Karpas-422 (cell line): ENCODE measurements at places on chromosomes 12 and 14.

DNA sequence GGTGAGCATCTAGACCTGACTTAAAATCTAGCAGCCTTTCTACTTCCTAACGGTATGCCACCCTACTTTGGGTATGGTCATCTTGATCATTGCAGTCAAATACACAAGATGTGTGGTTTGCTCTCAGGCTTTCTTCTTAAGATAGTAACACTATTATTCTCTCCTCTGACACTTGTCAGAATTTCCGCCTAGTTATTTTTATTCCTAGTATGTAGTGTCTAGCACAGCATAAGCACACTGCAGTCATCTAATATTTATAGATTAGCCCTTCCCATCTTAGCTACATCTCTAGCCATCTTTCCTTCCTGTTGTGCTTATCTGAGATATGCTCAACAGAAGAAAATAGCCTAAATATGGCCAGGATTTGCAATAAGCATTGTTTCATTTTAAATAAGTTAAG is 180.1 kb downstream of the C12orf50 start:
- no peaks in the 10 kb centered on the region for H3K27me3 ChIP-seq
- no peaks in the 10 kb centered on the region for H3K4me1 ChIP-seq
- H3K4me3 ChIP-seq = no peak overlapping the region
- H3K27ac ChIP-seq = no peak overlapping the region
- no peaks in the 10 kb centered on the region for H3K36me3 ChIP-seq

- no peaks in the 10 kb centered on the region for H3K36me3 ChIP-seq
- no peaks in the 10 kb centered on the region for H3K27me3 ChIP-seq
- H3K27ac ChIP-seq = no peak overlapping the region
These were observed 576.7 kb downstream of the SLC16A7 start for GRCh38 chr12:60172266-60173211.

DNA sequence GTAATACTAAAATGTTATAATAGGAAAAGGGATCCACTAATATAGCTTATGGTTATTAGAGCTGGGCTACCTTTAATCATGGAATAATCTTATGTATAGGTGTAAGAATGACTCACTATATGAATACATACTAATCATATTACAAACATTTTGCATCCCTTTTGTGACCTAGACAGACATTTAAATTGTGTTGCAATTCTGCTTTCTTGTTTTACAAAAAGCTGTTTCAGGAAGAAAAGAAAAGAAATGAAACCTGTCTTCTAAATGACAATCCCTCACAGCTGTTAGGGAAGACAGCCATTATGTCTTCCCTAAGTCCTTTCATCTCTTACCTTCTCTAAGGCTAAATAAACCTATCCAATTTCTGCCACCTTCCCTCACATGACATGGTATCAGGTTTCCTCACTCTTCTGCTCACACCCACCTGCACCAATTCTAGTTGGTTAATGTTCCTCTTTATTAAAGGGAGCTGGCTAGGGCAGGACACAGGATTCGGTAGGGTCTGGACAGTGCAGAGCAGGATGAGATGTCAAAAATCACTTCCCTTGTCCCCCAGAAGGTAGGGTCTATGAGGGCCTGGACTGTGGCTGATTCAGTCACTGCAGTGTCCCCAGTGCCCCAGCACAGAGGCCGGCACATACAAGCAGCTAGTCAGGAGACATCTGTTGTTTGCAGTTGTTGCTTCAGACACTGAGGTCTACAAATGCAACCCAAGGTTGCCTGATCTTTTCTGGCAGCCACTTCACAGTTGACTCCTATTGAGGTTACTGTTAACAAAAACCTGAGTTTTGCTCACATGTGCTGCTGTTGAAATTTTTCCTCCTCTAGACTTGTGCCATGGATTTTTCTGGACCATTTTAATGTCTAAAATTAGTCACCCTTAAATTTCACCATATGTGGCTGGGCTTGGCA is 3.7 kb downstream of the DHRS7 start:
- peak; percentile 59 for DNase-seq
- no peaks in the 10 kb centered on the region for H3K27me3 ChIP-seq
- H3K4me1 ChIP-seq = peaks cover 40% of the 10 kb centered on the region
- H3K4me3 ChIP-seq = no peak overlapping the region
- peak overlapping the region; percentile 57 for H3K27ac ChIP-seq

GRCh38 chr14:104665114-104665656 is 24.2 kb upstream of the INF2 start:
- DNase-seq = no peak
- no peaks in the 10 kb centered on the region; the same call in 1 of the 2 replicates for H3K36me3 ChIP-seq
- peaks cover 19% of the 10 kb centered on the region for H3K4me1 ChIP-seq
- no peak overlapping the region for H3K4me3 ChIP-seq
- H3K27ac ChIP-seq = no peak overlapping the region
- H3K27me3 ChIP-seq = no peaks in the 10 kb centered on the region; the same call in 1 of the 2 replicates

- H3K27ac ChIP-seq = no peak overlapping the region
- no peak overlapping the region for H3K4me3 ChIP-seq
- H3K4me1 ChIP-seq = no peaks in the 10 kb centered on the region
- no peaks in the 10 kb centered on the region for H3K36me3 ChIP-seq
These were observed 15.6 kb upstream of the REP15 start for GRCh38 chr12:27680619-27681018.

GRCh38 chr12:79871621-79872020 is 63.3 kb downstream of the PPP1R12A start:
- no peak overlapping the region for H3K4me3 ChIP-seq
- H3K27ac ChIP-seq = no peak overlapping the region
- peaks cover 56% of the 10 kb centered on the region for H3K36me3 ChIP-seq
- no peak for DNase-seq
- peaks cover under 1% of the 10 kb centered on the region; the same call in 1 of the 2 replicates for H3K4me1 ChIP-seq
- H3K27me3 ChIP-seq = no peaks in the 10 kb centered on the region

GRCh38 chr14:92105893-92106142 is 564 bp downstream of the ATXN3 start:
- peaks cover 55% of the 10 kb centered on the region for H3K4me1 ChIP-seq
- no peaks in the 10 kb centered on the region for H3K27me3 ChIP-seq
- H3K4me3 ChIP-seq = peak overlapping the region; percentile 77
- H3K27ac ChIP-seq = peak overlapping the region; percentile 66

- no peaks in the 10 kb centered on the region for H3K36me3 ChIP-seq
- no peaks in the 10 kb centered on the region for H3K4me1 ChIP-seq
- no peak overlapping the region for H3K27ac ChIP-seq
These were observed 334.0 kb downstream of the BTG1 start for GRCh38 chr12:91811481-91812287.

DNA sequence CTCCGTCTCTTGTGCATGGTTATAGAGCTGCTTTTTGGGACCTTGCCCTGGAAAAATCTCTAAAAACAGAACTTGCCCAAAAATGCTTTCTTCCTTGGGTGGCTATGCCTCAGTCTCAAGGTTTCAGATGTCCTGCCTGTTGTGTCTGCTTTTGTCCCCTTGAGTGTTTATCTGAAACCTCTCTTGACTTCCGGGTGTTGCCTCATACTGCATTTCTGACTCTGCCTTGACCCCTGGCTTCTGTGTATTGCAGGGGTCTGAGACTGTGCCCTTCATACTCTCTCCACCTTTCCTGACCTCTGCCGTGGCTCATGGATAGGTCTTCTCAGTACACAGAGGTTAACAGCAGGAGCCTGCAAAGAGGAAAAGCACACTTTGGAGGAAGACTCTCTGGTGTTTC is 124.8 kb upstream of the NTF3 start:
- H3K27ac ChIP-seq = no peak overlapping the region
- no peaks in the 10 kb centered on the region for H3K4me1 ChIP-seq
- no peaks in the 10 kb centered on the region for H3K36me3 ChIP-seq
- no peaks in the 10 kb centered on the region for H3K27me3 ChIP-seq

DNA sequence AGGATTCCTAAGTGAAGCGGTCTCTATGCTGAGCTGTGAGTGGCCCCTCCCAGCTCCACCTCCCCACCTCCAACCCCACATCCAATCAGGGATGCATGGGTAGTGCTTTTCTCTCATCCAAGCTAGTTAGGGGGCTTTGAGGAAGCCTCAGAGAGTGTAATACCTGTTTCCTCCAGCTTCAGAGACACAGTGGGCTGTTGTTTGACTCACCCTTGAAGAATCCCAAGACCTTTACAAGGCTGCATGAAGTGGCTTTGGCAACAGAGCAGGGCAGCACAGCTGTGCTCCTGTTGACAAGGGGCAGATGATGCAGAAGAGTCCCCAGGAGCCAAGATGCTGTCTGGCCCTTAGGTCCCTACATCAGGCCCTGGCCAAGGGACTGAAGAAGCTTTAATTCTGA is 27.1 kb upstream of the CLMN start:
- no peaks in the 10 kb centered on the region for H3K27me3 ChIP-seq
- H3K4me3 ChIP-seq = no peak overlapping the region
- no peaks in the 10 kb centered on the region for H3K4me1 ChIP-seq
- no peaks in the 10 kb centered on the region for H3K36me3 ChIP-seq
- DNase-seq = no peak

DNA sequence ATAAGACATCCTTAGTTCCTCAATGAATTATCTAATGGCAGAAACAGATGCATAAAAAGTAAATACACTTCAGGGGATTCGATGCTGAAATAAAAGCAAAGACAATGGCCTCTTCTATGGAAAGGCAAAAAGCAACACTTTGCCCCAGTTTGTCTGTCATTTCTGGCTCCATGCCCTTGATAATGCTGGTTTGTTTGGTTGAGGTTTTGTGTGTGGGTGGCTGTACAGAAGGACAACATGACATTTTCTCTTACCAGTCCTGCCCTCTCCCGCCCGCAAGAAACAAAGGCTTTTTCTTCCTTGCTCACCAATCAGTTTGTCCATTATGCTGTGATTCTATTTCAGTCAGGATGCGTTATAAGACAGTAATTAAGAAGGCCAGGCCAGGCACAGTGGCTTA is 18.1 kb upstream of the WDR89 start:
- peaks cover 17% of the 10 kb centered on the region for H3K4me1 ChIP-seq
- H3K4me3 ChIP-seq = no peak overlapping the region
- no peak for DNase-seq

DNA sequence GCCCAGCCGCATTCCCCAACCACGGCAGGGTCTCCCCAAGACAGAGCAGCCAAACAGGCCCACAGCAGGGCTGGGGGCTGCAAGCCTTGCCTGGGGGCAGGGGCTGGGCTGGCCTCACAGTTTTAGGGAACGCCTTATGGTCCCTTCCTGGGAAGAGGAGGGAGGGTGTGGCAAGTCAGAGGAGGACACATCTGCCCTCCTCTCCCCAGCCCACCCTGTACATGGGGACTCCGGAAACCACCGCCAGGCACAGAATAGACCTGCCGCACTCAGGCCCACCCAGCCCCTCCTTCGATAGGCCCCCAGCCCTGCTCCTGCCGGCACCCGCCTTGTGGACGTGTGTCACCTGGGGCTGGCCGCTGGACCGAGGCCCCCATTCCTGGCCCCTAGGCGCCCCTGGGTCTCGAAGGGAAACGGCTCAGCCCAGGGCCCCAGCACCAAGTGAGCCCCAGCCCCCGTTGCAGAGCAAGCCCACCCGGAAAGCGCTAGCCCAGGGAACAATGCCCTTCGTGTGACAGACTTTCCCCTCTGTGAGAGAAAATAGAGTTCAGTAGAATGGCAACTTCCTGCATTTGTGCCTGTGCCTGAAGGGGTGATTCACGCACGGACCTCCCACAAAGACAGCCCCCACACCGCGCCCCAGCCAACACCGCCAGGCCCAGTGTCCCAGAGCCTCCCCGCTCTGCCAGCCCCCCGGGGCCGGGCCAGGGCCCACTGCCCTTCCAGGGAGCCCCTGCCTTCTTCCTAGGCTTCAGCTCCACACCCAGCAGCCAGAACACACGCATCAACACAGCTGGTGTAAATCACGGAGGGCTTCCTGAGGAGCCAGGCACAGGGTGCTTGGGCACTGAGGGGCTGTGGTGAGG is 12.0 kb upstream of the NUDT14 start:
- H3K27me3 ChIP-seq = no peaks in the 10 kb centered on the region
- no peaks in the 10 kb centered on the region for H3K36me3 ChIP-seq
- H3K4me3 ChIP-seq = no peak overlapping the region
- H3K27ac ChIP-seq = no peak overlapping the region
- no peak for DNase-seq

DNA sequence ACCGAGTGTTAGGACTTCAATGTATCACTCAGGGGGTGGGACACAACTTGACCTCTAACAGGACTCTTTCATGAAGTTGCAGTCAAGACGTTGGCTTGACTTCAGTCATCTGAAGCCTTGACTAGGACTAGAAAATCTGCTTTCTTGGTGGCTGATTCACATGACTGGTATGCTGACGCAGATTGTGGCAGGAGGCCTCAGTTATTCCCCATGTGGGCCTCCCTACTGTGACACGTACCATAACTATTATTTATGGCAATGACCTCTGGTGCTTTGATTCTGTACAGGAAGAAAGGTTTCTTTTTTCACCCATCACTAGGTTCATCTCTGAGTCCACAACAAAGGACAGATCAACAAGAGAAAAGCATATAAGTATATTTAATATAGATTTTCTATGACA is 270.4 kb downstream of the NEDD1 start:
- H3K27ac ChIP-seq = no peak overlapping the region
- H3K4me1 ChIP-seq = no peaks in the 10 kb centered on the region
- no peaks in the 10 kb centered on the region for H3K27me3 ChIP-seq

- H3K36me3 ChIP-seq = no peaks in the 10 kb centered on the region
- H3K4me3 ChIP-seq = no peak overlapping the region
- H3K27me3 ChIP-seq = no peaks in the 10 kb centered on the region
- H3K27ac ChIP-seq = no peak overlapping the region
- no peaks in the 10 kb centered on the region for H3K4me1 ChIP-seq
These were observed 85.9 kb downstream of the TTC7B start for GRCh38 chr14:90730206-90730766.

DNA sequence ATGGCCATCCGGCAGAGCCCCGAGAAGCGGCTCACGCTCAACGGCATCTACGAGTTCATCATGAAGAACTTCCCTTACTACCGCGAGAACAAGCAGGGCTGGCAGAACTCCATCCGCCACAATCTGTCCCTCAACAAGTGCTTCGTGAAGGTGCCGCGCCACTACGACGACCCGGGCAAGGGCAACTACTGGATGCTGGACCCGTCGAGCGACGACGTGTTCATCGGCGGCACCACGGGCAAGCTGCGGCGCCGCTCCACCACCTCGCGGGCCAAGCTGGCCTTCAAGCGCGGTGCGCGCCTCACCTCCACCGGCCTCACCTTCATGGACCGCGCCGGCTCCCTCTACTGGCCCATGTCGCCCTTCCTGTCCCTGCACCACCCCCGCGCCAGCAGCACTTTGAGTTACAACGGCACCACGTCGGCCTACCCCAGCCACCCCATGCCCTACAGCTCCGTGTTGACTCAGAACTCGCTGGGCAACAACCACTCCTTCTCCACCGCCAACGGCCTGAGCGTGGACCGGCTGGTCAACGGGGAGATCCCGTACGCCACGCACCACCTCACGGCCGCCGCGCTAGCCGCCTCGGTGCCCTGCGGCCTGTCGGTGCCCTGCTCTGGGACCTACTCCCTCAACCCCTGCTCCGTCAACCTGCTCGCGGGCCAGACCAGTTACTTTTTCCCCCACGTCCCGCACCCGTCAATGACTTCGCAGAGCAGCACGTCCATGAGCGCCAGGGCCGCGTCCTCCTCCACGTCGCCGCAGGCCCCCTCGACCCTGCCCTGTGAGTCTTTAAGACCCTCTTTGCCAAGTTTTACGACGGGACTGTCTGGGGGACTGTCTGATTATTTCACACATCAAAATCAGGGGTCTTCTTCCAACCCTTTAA is 1.5 kb downstream of the FOXG1 start:
- no peaks in the 10 kb centered on the region for H3K27me3 ChIP-seq
- H3K4me1 ChIP-seq = no peaks in the 10 kb centered on the region
- H3K36me3 ChIP-seq = no peaks in the 10 kb centered on the region
- no peak for DNase-seq
- no peak overlapping the region for H3K4me3 ChIP-seq
- H3K27ac ChIP-seq = no peak overlapping the region
